ENCODE measurements at places on chromosomes 7 and 10.

GRCh38 chr7:80682744-80683143, 44.3 kb downstream of the CD36 start:
- no peak for DNase-seq

- no peak for DNase-seq
These were observed 58.0 kb upstream of the ZPBP start for GRCh38 chr7:50151001-50151400.

DNA sequence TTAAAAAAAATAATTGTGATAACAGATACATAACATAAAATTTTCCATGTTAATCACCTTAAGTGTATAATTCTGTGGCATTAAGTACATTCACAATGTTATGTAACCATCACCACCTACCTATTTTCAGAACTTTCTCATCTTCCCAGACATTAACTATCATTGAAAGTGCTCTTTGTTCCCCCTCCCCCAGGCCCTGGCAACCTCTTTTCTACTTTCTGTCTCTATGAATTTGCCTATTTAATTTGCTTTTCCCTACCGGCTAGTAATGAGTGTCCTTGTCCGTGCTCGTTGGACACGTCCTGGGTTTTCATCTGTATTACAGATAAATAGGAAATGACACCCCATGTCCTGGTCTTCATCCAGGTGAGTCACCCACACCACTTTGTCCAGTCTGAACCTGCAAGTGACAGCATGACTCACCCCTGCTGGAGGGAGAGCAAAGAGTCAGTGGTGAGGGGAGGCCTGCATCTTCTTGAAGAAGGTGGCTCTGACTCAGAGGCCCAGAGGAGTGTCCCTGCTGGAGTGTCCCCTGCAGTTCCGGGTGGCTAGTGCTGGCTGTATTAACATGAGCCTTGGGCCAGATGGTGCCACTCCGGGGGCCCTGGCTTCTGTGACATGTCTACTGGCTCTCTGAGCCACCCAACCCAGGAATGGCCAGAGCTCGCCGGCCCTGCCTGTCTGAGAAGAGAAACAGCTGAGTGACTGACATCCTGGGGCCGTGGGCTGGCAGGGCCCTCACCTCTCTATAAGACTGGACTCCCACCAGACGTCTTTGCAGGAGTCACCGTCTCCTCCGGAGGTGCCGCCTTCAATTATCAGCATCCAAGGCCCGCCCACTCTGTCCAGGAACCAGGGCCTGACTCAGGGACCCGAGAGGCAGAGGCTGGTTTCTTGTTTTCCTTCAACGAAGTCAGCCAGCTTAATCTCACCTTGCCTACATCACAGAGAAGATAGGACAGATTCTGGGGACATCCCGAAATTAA, 503.2 kb upstream of the MKI67 start:
- no peak for DNase-seq

DNA sequence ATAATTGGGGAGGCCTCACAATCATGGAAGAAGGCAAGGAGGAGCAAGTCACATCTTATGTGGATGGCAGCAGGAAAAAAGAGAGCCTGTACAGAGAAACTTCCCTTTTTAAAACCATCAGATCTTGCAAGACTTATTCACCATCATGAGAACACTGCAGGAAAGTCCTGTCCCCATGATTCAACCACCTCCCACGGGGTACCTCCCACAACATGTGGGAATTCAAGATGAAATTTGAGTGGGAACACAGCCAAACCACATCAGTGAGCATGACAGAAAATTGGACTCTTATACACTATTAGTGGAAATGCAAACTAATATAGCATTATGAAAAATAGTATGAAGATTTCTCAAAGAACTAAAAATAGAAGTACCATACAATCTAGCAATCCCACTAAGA, 271.2 kb downstream of the MAGI2 start:
- DNase-seq = no peak

DNA sequence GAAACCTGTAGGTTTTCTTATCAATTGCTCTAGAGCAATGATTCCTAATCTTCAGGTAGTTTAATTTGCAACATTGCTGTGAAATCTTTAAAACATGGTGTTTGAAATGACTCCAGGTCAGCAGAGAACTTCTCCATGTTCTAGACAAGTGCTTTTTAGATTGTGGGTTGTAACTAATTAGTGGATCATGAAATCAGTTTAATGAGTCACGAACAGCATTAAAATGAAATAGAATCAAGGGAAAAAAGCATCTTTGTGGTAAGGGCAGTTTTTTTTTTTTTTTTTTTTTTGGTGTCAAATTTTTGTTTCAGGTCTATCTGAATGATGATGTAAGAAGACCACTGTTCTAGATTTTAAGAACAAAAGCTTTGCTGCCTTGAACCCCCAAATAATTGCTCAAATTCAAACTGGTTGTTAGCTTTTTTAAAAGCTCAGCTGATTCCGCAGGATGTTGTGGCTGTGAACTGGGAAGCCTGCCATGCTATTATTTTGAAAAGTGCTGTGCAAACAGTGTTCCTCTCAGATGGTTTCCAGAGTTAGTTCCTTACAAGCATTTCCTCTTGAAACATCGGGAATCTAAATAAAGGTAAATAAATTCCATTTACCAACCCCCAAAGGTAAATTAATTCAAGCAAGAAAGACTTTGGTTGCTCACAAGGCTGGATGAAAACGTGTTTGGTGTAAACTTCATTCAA, 13.1 kb upstream of the PDK4 start:
- DNase-seq = no peak

DNA sequence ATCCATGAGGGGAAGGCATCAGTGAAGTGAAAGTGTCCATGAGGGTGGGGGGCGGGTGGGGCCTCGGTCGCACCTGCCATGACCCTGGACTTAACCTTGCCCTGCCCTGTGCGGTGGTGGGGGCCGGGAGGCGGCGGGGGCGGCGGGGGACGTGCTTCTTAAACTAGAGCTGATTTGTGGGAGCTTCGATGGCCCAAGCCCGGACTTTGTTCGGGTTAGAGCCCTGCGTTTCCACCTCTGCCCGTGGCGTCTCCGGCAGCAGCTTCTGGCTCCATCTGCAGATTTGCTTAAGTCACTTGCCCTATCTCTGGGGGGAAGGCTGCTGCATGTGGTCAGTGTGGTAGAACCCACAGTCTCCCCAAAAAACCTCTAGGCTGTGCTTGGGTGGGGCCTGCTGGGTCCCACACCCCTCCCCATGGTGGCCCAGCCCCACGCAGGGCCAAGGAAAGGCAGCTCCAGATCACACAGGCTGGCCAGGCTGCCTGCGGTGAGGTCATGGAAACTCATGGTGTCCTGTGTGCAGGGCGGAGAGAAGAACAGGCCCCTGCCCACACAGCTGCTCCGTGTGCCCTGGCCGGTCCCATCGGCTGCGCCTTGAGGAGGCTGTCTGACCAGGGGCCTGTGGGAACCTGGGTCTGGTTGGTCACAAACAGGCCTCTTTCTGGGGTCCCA, 93.2 kb downstream of the INPP5A start:
- no peak for DNase-seq

- no peak for DNase-seq
These were observed 619.6 kb upstream of the AUTS2 start for GRCh38 chr7:68978710-68979109.

DNA sequence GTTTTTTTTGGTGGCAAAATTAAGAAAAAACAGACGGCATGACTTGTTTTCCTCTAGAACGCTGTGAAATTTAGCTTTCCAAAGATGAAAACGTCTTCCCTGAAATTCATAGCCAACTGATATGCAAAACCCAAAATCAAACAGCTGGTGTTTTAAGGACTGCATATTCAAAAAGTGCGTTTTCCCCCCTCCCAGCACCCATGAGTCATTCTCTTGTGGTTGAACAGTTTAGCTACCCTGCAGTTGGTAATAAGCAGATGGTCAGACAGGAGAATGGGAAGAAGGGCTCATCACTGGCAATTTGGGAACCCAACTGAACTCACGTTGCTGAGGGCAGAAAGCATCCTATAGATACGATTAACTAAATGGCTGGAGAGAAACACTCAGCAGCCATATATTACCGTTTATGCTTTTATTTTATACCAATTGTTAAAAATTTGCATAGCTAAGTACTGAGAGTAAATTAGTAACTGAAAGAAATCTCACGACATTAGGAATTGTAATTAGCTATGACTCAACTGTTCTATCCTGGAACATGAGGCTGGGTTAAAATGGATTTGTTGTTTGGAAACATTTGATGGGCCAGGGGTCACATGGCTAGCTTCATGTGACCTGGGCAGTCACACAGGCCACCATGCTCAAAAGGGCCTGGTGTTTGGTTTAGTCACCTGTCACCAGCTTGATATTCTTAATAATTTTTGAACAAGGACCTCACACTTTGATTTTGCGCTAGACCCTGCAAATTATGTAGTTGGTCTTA, 343.1 kb downstream of the PHTF2 start:
- DNase-seq = peak; percentile 36

DNA sequence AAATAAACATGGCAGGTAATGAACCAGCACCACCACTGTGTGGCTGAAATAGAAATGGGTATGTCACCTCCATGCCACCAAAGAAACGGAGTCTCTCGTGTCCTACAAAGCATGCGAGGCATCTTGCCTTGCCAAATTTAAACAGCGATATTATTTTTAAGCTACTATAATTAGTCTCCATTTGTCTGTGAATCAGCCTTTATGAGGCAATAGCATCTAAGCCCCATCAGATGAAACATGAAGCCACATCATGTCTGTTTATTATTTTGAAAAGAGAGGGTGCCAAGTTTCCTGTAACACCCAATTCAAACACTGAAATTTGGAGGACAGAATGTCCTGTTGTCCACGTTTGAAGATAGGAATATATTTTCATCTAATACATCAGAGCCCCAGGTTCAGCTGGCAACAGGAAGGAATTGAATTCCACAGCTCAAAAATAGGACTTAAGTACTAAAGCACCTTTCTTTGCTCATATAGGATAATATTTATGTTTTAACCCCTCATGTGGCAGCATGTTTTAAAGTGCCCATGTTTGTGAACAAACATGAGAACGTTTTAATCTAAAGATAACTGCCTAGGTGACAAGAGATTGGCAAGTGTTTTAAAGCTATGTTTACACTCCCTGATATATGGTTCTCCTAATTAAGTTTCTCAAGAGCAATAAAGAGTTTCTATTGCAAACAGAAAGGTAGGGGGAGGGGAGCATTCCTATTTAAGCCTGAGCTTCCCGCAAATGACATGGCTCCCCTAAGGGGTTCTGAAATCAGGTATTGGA, 86.8 kb downstream of the SORBS1 start:
- DNase-seq = no peak

DNA sequence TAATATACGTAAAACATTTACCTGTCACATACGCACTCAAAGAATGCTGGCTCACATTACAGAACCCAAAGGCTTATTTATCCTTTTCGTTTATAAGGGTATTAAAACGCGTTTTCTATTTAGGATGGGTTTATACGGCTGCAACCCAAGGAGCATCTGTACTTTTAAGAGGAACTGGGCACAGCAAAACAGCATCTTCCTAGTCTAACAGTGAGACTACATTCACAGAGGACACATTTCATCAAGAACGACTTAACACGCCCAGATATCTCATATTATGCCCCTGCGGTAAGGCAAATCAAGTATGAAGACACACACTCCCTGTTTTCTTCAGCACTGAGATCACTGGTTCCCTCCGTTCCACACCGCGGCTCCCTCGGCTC, 533 bp upstream of the DMTF1 start:
- no peak for DNase-seq

DNA sequence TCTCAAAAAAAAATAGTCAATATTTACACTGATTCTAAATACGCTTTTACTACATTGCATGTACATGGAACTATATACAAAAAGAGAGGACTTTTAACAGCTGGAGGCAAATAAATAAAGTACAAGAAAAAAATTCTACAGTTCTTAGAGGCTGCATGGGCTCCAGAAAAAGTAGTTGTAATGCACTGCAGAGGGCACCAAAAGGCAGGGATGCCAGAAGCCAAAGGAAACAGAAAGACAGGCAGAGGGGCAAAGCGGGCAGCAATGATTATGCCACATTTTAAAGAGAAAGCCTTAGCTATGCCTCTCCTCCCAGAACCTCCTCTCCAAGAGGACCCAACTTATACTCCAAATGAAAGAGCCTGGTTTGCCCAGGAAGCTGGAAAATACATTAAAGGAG, 11.6 kb upstream of the ADCK2 start:
- no peak for DNase-seq

GRCh38 chr10:113712755-113713639, 33.3 kb downstream of the CASP7 start:
- DNase-seq = no peak

- DNase-seq = no peak
These were observed 424 bp downstream of the EGFR start for GRCh38 chr7:55019191-55019690.

DNA sequence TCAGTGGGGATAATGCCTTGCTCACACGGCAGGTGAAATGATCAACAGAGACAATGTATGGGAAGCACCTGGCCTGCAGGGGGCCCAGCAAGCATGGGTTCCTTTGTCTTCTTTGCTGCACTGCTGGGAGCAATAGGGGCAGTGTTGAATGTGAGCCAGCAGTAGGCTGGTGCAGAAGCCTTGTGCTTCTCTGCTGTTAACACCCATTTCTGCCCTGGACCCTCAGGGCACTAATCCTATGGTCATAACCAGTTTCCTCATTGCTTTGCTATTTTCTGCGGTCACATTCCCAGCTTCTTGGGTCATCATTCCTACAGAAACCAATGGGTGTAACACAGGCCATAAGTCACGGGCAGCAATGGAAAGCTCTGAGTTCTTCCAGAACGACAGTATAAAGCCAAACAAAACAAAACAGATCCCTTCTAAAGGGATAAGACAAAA, 10.9 kb upstream of the LGI1 start:
- no peak for DNase-seq
